ENCODE measurements at places on chromosomes 12 and 14.
A peak's percentile ranks its signal among the peaks of the same experiment; 100 is the strongest.

- DNase-seq, result no peak
Observed at GRCh38 chr14:91264151-91265150, 19.9 kb upstream of the GPR68 start.

DNA sequence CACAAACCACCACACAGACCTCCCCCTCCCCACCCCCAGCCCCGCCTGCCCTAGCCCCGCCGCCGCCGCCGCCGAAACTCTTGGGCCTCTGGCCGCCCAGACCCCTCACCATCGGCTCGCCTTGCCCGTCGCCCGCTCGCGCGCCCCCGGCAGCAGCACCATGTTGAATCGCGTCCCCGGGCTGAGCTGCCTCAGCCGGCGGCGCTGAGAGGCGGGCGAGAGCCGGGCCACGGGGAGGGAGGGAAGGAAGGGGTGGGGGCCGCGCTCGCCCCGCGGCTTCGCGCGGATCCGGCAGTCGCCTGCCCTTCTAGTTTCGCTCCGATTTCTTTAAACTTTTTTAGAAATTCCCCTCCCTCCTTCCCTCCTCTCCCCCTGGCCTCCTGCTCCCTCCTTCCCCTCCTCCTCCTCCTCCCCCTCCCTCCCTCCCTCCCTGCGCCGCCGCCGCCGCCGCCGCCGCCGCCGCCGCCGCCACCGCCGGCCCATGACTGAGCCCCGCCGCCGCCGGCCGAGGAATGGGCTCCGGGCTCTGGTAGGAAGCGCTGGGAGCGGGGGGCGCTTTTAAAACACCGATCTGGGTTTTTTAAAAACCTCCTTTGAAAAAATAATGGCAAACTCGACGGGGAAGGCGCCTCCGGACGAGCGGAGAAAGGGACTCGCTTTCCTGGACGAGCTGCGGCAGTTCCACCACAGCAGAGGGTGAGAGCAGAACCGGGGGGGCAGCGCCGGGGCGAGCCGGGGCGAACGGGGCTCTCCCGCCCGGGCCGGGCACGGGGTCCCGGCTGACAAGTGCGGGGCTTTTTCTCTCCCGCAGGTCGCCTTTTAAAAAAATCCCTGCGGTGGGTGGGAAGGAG lies at the start of gene ARID2:
Gene ARID2 (plus strand): TSS at position 474 of the 851 bp plus-strand sequence. CDS start 131 bp downstream, at position 605.
- peak; percentile 63 for DNase-seq

GRCh38 chr12:14153803-14154202 lies 172.4 kb upstream of the GRIN2B start:
- no peak for DNase-seq

- DNase-seq, result no peak
Observed at GRCh38 chr12:33817713-33818112, 204.6 kb upstream of the ALG10 start.

DNA sequence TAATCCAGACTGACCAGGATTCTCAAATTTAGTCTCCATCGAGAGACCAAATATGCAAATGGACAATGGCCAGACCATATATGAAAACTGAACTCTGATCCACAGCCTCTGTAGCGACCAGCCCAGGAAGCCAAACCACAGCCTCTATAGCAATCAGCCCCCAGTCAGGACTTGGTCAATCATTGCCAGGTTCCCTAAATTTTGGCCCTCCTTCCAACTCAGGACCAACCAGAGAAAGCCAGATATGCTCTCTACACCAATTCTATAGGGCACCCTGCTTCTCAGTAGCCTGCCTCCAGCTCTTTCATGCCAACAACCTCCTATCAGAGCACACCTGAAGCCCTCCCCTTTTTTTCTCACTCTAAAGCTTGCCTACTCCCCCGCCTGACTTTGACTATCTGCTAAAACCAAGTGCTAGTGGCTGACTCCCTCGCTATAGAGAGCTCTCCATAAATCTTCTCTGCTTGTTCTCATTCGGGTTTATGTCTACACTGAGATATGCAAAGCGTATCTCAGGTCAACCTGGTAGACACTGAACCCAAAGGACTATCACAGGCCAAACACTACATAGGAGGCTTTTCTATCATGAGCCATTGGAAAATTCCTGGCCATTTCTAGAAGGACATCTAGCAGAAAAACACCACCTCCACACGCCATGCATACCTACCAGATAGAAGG lies 110.5 kb upstream of the FUT8 start:
- no peak for DNase-seq

DNA sequence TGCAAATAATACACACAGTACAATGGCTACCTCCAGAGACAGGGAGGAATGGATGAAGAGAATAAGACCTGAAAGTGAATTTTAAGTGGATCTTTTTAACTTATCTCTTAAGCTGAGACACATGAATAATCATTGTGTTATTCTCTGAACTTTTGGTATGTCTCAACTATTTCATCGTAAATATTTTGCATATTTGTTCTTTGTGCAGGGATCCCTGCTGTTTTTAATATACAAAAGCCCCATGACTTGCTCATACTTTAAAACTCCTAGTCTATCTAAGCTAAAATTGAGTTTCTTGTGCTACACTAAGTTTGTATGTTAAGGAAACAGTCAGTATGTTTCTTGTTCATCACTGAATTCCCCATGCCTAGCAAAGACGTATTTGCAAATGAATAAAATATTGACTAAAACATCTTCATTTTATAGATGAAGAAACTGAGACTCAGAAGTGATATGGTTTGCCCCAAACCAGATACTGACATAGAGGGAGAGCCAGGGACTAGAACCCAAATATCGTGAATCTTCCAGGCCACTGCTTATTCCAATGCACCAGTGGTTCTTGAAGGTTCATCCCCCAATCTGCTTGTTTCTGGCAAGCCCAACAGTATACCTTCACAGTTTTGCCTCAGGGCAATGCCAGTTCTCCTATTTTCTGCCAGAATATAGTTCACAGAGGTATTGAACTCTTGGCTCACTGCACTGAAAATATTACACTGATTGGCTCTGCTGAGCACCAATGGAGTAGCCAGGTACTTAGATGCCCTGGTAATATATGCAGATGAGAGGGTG lies 356.9 kb downstream of the MED13L start:
- DNase-seq, result no peak

GRCh38 chr12:42819846-42820245 lies 230.3 kb upstream of the PRICKLE1 start:
- DNase-seq, result no peak

DNA sequence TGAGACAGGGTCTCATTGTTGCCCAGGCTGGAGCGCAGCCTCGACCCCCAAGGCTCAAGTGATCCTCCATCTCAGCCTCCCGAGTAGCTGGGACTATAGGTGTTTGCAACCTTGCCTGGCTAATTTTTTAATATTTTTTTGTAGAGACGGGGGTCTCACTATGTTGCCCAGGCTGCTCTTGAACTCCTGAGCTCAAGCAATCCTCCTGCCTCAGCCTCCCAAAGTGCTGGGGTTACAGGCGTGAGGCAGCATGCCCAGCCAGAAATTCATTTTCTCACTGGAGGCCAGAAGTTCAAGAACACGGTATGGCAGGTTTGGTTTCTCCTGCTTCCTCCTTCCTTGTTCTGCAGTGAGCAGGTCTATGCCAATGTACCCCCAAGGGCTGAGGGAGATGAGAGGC lies 3.7 kb downstream of the RNASE1 start:
- DNase-seq, result no peak

DNA sequence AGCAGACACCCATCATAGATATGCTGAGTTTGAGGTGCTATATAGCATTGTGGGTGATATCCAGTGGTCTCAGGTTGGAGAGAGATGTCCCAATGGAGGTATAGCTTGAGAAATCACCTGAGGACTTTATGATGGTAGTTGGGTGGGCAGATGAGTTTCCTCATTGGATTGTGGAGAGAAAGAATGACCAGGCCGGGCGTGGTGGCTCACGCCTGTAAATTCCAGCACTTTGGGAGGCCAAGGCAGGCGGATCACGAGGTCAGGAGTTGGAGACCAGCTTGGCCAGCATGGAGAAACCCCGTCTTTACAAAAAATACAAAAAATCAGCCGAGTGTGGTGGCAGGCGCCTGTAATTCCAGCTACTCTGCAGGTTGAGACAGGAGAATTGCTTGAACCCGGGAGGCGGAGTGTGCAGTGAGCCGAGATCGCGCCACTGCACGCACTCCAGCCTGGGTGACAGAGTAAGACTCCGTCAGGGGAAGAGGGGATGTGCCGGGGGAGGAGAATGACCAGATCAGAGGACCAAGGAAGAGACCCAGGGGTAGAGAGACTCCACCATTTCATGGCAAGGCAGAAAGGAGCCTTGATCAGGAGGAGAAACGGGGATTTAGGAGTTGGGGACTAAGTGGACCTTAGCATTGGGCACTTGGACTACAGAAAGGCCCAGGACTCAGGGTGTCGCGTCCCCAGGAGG lies 757 bp upstream of the PCK2 start:
- no peak for DNase-seq

- DNase-seq, result no peak
Observed at GRCh38 chr12:94798113-94798512, 147.8 kb upstream of the TMCC3 start.

- DNase-seq, result no peak
Observed at GRCh38 chr12:104910196-104910840, 47.8 kb downstream of the SLC41A2 start.

GRCh38 chr12:125092108-125092871 lies 27.1 kb downstream of the AACS start:
- DNase-seq, result no peak

DNA sequence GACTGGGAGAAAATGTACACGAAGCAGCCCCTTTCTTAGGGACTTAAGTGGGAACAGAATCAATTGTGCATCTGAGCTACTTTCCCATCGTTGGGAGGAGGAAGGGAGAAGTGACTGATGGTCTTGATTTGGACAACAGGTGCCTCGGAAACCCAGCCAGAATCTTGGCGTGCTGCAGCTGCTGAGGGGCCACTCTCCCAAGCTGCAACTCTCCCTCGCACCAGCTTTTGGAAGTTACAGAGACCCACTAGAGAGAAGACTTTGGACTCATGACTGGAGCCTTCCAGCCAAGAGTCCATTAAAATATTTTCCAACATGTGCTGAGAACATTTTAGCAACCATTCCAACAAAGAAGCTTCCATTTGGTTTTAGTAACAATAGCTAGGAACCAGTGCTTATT lies 52.3 kb downstream of the GNS start:
- DNase-seq, result no peak

- DNase-seq, result no peak
Observed at GRCh38 chr14:43207189-43207588, 1299.9 kb downstream of the FSCB start.

GRCh38 chr12:100794441-100795173 lies at the start of gene ANO4:
ANO4 (plus strand) TSS chr12:100794776; CDS start chr12:100901786, 107,010 bp downstream.
- no peak for DNase-seq

DNA sequence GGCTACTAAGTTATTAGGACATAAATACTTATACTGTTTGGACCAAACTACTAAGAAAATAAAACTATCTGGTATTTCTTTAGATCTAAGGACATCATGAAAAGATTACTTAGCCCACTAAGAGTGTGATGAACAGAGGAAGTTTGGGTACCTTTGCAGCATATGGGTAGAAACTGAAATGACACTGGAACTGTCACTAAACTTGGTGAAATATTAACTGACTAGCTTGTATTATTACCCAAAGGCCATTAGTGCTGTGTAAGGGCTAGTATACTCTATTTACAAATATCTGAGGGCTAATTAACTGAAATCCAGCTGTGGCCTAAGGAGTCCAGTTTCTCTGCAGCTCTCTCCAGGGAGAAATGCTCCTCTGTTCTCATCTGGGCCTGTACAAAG lies 45.5 kb downstream of the PAWR start:
- DNase-seq, result no peak

All from CD4-positive, alpha-beta T cell treated with Interleukin-6 at 100 ng/mL for 8 hours (primary cell).